ENCODE measurements at places on chromosomes 13 and 19.

DNA sequence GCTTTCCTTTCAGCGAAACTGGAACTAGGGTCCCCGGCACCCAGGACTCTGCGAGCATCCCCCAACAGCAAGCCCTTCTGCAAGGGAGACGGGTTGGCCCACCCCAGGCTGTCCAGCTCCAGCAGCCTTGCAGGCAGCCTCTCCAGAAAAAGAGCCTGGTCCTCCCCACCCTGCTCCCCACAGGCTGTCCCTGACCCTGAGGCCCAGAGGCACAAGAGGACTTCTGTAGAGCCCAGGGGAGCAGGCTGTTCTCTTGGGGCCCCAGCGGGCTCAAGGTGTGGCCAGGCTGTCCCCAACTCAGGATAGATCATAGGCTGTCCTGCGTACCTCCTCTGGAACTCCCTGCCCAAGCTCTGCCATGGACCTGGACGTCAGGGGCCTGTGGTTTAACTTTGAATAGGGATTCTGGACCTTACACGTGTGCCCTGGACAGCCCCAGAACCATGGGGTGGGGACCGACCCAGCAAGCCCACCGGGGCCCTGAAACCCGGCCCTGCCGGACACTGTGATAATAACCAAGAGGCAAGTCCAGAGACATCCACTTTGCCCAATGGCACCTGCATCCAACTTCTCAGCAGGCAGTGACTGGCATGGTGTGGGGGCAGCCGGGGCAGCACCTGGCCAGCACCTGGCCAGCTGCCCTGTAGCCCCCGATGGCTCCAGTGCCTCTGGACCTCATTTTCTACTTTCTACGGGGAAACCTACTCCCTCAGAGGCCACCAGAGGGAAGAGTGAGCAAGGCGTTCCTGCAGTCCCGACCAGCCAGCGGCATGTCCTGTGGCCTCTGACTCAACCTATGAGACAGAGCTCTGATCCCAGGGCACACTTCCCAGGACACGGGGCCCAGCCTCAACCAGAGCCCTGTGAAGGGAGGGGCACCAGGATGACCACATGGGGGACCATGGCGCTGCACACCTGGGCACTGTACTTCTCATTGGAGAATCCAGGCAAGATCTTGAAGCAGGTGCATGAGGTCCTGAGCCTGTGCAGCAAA lies 50.9 kb upstream of the TPM4 start:
- DNase-seq, result no peak

- DNase-seq, result no peak
Observed at GRCh38 chr13:40697711-40698110, 31.3 kb upstream of the FOXO1 start.

DNA sequence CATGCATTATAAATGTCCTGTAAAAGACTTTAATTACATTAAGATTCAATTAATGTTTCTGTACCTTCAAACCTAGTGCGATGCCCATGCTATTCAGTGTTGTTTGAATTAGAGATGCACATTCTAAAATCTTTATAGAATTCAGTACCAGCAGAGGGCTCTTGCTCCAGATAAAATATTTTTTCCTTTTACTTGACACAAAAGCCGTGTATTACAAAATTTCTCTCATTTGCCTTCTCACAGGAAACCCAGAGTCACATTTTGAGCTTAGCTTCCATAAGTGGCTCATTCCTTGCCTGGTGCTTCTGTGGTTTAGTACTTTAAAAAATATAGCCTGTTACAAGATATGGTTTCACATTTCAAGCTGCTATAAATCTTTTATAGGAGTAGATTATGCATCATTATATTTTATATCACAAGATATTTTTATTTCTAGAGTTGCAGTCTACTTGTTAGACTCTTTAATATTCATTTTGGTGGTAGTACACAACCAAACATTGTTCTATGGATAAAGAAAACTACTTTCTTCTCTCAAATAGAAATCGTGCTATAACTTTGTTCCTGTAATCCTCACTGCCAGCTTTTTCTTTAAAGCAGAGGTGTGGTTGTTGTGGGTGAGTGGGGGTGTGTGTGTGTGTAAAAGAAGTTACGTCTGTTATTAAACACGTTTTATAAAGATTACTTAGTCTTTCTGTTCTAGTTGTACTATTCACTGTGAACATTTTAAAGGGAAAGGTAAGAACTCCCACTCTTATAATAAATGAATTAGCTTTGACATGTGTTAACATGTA lies 101.4 kb downstream of the RNF17 start:
- DNase-seq, result no peak

DNA sequence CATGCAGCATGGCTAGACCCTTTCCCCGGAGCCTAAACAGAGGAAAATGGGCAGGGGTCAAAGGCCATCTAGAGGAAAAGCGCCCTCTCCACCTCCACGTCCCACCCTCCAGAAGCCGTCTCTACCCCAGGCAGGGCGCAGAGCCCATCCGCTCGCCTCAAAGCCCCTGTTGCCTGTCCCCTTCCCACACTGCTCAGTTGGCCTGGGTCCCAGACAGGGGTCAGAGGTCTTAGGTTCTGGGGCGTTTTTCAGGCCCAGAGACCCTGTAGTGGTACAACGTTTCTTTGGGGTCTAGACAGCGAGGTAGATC lies 285 bp downstream of the TMEM143 start:
- DNase-seq, result no peak

DNA sequence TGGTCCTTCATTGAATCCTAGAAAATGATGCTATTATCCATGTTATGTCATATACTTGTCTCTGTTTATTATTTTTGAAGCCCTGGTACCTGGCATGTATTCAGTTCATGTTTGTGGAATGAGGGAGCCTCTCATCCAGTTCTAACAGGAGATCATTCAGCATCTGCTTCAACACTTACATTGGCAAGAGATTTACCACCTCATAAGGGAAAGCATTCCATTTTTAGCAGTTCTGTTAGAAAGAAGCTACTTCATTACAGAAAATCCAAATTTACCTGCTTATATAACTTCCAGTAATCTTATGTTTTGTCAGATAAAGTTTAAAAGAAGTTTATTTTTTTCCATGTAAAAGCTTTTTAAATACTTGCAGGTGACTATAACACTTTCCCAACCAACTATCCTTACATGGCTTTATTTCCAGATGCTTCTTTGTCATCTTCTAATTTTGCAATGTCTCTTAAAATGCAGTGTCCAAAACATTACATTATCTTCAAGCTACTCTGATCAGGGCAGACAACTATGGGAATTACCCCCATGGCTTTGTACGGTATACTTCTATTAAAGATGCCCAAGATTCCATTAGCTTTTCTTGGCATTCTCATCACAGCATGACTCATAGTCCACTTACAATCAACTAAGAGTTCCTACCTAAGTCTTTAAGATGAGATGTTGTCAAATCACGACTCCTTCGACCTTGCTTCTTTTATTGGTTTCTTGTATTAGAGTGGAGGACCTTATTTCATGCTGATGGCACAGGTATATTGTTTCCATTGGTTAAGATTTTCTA lies 262.1 kb downstream of the PCDH9 start:
- no peak for DNase-seq

DNA sequence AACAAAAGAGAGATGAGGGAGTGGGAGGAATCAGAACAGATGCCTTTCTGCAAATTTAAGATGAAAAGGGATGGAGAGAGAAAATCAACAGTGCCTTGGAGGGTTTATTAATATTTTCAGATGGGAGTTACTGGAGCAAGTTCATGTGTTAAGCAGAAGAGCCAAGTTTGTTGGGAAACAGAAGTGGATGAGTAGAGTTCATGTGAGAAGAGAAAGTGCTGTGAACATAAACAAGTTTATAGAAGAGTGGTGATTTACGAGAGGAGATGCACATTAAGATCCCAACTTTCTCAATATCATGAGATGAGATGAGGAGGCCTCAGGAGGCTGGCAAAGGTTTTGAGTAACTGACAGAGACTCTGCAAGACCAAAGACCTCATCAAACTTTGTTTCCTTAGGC lies 274.1 kb upstream of the HTR2A start:
- DNase-seq, result no peak

DNA sequence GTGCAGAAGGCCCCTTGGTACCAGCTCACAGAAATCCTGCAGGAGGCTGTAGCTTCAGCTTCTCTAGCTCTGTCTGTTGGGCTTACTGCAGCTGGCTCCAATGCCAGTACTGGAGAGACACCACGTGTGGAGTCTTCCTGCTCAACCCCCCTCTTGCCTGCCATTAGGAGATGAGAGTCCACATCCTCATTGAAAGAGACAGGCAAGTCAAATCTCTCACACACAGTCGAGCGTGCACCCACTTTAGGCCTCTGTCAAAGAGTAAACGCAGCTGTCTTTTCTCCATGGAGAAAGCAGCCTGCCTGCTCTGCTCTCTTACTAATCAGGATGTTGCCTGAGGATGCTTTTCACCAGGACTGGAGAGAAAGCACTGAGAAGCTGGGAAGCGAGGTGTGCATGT lies 523.0 kb upstream of the NBEA start:
- DNase-seq, result no peak

DNA sequence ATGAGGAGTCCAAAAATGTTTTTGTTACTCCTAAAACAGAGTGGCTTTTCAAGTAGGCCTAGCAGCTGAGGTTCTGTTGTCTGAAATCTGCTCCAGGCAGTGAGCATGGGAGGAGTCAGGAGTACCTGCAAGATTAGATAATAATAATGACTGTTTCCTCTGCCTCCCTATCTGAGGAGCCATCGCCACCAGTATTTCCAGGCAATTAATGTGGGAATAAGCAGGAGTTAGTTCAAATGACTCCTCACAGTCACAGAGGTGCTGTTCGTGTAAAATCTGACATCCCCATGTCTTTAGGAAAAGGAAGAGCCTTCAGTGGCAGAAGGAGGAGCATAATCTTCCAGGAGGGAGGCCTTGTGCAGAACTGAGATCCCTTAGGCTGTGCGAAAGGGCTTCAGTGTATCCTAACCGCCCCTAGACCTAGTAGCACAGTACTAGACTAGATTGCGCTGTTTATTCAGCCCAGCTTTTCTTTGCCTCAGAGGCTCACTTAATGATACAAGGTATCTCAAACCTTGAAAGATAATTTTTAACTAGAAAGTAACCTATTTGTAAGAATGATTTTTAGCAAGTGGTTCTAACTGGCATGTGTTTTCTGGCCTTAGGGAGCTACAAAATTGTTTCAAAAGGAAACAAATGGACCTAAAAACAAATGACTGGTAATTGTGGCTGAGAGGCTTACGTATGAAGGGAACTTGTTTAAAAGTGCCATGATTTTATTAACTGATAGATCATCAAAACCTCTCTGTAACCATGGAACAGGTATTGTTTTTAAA lies 49.0 kb downstream of the FREM2 start:
- no peak for DNase-seq

DNA sequence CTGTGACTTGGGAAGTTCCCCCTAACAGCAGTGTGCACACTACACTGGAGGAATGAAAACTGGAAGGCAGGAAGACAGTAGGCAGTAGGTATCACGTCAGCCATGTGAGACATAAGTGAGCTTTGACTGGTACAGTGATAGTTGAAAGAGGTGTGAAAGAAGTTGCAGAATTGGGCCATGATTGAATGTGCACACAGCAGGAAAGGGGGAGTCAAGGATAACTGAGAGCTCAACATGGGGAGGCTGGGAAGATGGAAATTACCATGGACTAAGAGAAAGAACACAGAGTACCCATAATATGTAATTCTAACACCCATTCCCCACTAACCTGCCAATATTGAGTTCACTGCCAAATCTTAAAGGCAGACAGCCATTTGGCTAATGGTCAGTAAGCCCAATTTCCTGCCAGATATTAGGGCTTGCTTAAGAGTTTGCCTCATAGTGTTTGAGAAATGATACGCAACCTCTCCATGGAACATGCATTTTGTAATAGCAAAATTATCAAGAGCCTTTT lies 321.7 kb downstream of the DCT start:
- DNase-seq, result peak; percentile 13

DNA sequence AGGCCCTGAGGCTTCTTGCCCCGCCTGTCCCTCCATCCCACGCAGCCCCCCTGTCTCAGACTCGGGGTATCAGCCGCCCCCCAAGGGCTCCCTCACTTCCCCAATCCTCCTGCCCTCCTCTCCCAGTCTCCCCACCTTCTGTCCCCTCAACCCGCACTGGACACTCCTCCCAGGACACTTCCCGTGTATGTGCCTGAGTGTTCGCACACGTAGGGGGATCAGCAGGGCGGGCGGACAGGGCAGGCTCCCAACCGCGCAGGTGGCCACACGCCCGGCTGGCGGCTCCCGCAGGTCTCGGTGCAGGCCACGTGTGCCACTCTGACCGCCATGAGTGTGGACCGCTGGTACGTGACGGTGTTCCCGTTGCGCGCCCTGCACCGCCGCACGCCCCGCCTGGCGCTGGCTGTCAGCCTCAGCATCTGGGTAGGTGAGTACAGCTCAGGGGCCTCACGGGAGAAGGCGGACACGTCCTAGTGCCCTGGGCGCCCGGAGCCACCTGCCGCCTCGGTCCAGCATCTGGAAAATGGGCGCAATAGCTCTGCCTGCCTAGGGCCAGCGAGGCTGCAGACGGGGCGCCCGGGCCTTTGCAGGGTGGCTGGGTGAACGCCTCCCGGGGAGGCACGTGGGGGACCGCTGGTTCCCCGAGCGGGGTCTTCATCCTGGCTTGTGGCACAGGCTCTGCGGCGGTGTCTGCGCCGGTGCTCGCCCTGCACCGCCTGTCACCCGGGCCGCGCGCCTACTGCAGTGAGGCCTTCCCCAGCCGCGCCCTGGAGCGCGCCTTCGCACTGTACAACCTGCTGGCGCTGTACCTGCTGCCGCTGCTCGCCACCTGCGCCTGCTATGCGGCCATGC lies 2.3 kb downstream of the KISS1R start:
- no peak for DNase-seq

DNA sequence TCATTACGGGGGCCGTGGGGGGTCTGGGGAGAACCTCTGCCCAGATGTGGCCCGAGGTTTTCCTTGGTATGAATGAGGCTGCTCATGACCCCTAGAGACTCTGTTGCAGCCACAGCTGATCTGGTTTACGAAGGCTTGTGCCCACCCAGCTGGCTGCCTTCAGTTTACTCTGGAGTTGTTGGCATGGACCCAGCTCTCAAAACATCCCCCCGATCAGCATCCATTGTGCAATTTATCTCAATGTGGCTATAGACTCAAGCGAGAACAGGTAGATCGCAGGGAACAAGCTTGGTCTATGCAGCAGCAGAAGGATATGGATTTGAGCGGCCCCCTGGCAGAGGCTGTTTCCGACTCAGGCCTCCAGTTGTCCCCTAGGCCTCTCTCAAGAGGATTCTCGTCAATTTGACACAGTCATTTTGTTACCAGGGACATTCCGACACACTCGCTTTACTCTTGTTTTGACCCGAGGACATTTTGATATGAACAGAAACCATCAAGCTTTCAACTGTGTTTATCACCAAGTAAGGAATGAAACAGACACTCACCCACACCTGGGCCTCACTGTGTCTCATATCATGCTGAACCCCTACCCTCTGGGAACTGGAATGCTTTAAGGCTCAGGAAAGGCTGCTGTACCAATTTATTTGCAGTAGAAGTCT lies 161.5 kb downstream of the KATNAL1 start:
- no peak for DNase-seq

DNA sequence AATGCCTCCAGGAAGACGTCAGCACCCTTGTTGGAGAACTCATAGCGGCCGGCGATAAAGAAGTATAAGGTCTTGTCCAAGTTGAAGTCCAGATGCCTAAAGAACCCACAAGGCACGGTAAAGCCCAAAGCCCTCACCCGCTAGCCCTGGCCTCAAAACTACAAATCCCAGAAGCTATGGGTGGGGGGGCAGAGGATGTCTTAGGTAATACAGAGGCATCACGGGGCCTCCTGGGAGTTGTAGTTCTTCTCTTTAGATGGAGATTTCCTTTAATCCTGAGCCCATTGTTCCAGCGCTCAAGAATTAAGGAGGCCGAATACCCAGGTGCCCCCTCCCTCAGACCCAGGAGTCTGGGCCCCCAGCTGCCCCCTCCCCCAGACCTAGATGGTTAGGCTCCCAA lies 10.8 kb downstream of the GYS1 start:
- DNase-seq, result no peak

All from prostate gland (tissue), 2 donors.